ENCODE measurements at places on chromosomes 6 and 20.

- DNase-seq: no peak
Observed at GRCh38 chr6:161743509-161744178, 469.8 kb upstream of the AGPAT4 start.

GRCh38 chr6:23537828-23538227 lies 588.2 kb upstream of the NRSN1 start:
- no peak for DNase-seq

GRCh38 chr6:73476723-73477122 lies 15.2 kb downstream of the MTO1 start:
- no peak for DNase-seq

- DNase-seq: no peak
Observed at GRCh38 chr6:110930781-110931180, 27.7 kb upstream of the GTF3C6 start.

GRCh38 chr20:33651562-33652048 lies 10.5 kb upstream of the C20orf144 start:
- DNase-seq: no peak

- DNase-seq: peak; percentile 64
Observed at GRCh38 chr6:71468841-71469700, 180.5 kb downstream of the OGFRL1 start.

- DNase-seq: no peak
Observed at GRCh38 chr20:63610581-63611435, 16.1 kb downstream of the GMEB2 start.

DNA sequence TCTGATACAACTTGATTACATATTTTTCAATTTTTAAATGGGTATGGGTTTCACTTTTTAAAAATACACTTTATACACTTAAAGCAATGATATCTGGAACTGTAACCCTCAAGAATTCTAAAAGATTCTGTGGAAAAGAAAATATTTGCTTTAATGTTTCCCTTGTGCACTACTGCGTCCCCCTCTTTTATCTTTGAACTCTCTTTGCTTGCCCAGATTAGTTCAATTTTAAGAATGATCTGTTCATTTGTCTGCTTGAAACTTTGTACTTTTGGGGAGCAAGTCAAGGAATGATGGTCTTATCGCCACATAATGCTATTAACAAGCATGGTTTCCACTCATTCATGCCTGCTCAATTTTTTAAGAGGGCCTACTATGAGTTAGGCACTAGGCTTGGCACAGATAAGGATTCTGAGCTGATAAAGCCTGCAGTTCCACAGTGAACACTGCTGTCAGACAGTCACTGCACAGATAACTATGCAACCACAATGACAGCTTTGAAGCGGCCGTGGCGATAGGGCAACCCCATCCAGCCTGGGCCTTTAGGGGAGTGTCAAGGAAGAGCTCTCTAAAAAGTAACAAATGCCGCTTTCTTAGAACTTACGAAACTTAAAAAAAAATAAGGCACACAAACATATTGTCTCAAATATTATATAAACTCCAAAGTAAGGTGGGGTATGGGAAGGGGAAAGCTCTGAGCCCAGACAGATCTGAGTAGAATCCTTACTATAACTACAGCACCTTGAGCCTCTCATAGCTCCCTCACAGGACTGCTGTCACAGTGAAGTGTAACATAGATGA lies 29.7 kb downstream of the FYN start:
- DNase-seq: no peak
